ENCODE measurements at places on chromosomes 11 and 22. TPM values are rescaled to one million over a fixed set of nuclear protein-coding genes. Genes with fewer than 3 reads are reported as not detected.
A peak's percentile ranks its signal among the peaks of the same experiment; 100 is the strongest.

DNA sequence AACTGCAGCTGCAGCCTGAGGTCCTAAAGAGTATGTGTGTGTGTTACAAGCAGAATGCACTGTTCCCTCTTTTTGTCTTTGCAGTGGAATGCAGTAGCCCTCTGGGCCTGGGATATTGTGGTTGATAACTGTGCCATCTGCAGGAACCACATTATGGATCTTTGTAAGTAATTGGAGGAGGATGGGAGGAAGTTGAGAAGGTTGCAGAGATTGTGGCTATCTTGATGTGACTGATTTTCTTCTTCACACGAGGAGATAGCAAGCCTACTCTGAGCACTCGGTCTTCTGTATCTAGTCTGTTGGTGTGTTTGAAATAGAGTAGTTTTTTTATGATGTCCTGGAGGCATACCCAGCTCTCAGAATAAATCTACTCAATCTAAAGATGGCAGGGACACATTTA, 2.3 kb downstream of the RBX1 start:
- no peak for DNase-seq

- no peak for DNase-seq
Measured at GRCh38 chr11:80816454-80816847, 1375.6 kb upstream of the TENM4 start.

DNA sequence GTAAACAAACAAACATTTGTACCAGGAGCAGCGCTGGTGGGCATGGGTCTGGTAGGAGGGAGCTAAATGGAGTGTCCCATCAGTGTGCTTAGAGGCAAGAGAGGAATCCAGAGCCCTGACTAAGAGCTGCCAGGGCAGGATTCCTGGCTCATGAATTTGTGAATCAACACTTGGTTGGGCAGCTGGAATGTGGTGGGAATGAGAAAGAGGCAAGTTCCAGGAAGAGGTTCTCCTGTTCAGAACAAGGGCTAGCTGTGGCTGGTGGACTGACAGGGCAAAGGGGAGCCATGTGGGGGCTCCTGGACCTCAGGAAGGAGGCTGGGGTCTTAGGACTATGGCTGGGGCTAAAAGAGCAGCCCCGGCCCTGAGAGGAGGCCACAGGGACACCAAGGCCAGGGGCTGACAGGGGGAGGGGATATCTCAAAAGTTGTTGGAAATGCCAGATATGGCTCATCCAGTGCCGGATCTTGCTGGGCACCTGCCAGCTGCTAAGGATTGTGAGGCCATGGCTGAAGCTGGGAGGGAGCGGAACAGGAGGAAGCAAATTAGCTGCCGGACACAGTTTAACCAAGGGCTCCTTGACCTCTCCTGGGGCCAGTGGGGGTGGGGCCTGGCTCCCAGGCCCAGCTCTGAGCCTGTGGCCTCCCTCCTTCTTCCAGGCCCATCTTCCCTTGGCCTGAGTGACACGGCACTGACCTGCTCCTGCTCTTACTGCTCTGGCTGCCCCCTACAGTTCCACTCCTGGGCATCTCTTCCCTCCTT, 14.6 kb upstream of the P2RY6 start:
- DNase-seq: peak; percentile 62

GRCh38 chr11:119094816-119095065, 6.9 kb downstream of the DPAGT1 start:
- DNase-seq: peak; percentile 93

DNA sequence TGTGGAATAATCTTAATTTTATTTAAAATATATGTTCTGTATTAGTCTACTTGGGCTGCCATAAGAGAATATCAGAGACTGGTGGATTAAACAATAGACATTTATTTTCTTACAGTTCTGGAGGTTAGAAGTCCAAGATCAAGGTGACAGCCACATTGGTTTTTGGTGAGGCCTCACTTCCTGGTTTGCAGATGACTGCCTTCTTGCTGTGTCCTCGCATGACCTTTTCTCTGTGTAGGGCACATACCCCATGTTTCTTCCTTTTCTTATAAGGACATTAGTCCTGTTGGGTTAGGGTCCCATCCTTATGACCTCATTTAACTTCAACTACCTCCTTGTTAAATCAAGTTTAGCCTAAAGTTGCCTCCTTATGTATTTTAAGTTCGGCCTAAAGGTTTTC, 202.7 kb upstream of the MPPED2 start:
- DNase-seq: no peak

- DNase-seq: no peak
Measured at GRCh38 chr11:94574193-94574961, 7.2 kb downstream of the PIWIL4 start.

DNA sequence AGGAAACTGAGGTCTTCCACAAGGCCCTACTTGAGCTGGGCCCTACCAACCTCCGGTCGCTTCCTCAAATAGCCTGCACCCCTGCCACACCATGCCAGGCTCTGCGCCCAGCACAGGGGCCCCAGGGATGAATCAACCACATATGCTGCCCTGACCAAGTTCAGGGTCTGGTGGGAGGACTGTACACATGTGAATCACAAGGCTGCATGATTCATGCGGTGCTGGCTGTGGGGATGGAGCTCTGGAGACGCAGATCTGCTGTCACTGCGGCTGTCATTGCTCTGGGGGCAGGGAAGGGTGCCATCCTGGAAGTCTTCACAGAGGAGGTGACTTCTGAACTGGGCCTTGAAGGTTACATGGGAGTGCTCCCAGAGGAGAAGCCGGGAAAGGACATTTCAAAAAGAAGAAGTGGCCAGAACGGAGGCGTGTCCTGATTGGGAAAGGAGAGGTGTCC, 21.5 kb downstream of the CYTH4 start:
- peak; percentile 76 for DNase-seq

GRCh38 chr11:452203-452744, 2.2 kb downstream of the PTDSS2 start:
- peak; percentile 62 for DNase-seq

DNA sequence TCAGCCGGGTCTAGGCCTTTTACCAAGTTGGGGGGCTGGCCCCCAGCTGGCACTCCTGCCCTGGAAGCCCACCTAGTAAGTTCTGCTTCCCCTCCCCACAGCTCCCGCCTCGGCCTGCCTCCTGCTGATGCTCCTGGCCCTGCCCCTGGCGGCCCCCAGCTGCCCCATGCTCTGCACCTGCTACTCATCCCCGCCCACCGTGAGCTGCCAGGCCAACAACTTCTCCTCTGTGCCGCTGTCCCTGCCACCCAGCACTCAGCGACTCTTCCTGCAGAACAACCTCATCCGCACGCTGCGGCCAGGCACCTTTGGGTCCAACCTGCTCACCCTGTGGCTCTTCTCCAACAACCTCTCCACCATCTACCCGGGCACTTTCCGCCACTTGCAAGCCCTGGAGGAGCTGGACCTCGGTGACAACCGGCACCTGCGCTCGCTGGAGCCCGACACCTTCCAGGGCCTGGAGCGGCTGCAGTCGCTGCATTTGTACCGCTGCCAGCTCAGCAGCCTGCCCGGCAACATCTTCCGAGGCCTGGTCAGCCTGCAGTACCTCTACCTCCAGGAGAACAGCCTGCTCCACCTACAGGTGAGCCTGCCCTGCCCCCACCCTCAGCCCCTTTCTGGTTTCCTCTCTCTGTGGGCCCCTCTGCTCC, 7.3 kb downstream of the RTN4RL2 start:
- no peak for DNase-seq

DNA sequence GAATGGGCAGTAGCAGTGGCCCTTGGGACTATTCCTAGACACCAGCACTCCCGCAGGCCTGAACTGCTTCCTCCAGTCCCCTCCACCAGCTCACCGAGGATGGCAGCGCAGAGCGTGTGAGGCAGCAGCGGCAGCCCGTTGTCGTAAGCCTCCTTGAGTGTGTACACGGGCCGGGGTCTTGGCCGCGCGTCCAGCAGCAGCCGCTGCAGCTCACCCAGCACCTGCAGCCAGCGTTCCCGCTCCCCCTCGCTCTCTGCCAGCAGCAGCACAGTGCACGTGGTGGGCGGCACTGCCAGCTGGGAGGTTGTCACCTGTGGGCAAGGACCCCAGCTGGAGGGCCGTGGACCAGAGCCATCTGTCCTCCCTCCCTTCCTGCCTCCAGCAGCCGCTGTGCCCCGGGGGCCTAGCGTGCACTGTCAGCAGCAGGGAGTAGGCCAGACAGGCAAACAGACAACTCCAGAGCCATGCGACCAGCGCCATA, 13.0 kb downstream of the CDC42BPG start:
- peak; percentile 55 for DNase-seq

DNA sequence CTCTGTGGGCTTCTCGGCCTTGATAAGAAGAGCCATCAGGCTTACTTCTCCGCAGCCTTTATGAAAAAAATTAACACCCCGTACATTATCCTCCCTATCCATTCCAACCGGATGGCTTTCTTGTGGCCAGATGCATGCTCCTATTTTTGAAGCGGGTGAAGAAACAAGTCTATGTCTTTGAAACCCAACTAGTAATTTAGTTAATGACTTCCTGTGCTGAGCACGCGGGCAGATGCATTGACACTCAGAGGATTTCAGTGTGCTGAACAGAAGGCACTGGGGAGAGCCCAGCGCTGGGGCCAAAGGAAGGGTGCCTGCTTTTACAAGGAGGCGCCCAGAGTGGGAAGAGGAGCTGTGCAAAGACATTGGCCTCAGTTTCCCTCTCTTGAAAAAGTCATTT, 53.3 kb downstream of the ARHGAP8 start:
- no peak for DNase-seq

DNA sequence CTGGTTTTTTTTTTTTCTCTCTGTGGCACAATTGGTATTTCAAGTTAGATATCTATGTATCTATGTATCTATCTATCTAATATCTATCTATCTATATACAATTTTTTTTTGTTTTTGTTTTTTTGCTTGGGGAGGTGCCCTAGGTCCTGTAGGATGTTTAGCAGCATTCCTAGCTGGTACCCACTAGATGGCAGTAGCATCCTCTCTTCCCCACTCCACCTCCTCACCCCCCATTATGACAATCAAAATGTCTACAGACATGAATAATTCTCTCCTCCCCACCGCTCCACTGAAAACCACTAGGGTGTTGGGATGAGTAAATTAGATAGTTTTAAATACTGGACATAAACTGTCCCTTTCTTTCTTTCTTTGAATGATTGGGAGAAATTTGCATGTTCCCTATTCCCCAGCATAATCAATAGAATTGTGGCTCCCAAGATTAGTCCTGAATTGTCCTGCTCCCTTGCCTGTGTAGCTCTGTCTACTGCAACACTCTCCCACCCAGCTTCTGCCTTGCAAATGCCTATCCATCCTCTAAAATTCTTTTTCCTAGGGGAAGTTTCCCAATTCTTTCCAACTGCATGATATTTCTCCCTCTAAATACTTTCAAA, 1152.4 kb downstream of the LRRC4C start:
- DNase-seq: no peak

GRCh38 chr11:124541204-124541603, 2.2 kb downstream of the OR8B12 start:
- DNase-seq: no peak

DNA sequence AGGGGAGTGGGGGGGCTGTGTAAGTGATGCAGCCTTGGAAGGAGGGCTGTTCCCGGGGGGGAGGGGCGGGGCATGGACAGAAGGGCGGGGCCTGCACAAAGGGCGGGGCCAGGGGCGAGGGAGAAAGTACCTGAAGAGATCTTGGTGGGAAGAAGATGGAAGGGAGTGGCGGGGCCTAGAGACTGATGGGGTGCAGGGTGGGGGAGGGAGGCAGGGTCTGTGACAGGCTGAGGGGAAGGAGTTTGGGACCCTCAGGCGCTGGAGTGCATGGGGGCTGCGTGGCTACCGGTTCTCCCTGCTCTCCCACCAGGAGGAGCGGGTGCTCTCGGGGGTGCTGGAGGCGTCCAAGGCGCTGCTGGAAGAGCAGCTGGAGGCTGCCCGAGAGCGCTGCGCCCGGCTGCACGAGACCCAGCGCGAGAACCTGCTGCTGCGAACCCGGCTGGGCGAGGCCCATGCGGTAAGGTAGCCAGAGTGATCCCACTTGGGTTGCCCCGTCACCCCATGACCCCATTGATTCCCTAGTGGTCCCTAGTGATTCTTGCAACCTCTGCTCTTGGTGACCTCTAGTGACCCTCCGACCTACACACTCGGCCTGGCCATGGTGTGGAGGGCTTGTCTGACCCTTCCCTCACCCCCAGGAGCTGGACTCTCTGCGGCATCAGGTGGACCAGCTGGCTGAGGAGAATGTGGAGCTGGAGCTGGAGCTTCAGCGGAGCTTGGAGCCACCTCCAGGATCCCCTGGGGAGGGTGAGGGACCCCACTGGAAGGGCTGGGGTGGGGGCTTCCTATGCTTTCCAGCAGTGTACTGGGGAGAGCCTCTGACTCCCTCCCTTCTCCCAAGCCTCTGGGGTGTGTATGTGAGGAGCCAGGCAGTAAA, 3.1 kb downstream of the CCDC88B start:
- no peak for DNase-seq

GRCh38 chr22:49535126-49535525, 292.5 kb downstream of the BRD1 start:
- DNase-seq: no peak

- no peak for DNase-seq
Measured at GRCh38 chr11:85431319-85431718, 195.8 kb downstream of the DLG2 start.

GRCh38 chr11:100675115-100675650, 11.9 kb upstream of the ARHGAP42 start:
- DNase-seq: no peak

DNA sequence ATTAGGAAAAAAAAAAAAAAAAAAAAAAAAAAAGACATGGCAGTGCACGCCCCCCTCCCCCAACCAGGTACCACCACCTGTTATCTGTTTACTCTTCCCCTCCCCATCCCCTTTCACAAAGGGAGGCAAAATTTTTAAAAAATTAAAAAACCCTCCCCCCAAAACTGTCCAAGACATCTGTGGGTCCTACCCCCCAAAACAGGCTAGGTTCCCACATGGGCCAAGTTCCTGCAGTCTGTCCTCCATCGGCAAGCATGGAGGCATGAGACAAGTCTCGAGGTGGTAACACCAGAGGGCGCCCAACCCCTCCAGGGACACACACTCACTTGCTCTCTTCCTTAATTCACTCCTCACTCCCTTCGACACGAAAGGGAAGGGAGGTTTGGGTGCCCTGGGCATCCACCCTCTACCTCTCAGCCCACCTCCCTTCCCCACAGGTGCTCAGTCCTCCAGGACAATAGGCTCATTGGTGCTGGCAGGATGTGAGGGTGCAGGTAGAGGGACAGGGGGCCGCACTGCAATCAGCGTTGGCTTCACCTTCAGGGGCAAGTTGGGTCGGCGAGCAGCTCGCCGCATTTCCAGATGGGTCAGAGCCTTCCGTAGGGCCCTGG, 2.2 kb upstream of the TUT1 start:
- DNase-seq: peak; percentile 90

DNA sequence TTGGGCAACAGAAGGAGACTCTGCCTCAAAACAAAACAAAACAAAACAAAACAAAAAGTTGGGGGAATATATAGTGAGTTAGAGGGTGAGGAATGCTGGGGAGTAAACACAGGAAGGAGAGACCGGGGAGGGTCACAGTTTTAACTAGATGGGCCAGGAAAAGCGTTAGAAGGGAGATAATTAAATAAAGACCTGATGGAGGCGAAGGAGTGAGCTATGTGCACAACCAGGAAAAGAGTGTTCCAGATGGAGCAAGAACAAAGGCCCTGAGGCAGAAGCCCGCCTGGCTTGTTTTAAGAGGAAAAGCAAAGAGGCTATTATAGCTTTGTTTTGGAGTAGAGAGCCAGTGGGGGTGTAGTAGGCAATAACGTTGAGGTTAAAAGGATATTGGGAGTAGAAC, 4.8 kb upstream of the PLA2G6 start:
- no peak for DNase-seq

GRCh38 chr11:4466131-4466870, 16.1 kb upstream of the OR52K1 start:
- peak; percentile 27 for DNase-seq

Gene DAGLA
- 4.3 TPM for total RNA-seq

Gene KIF18A
- total RNA-seq: 0.08 TPM

Gene SMC1B
- total RNA-seq: not detected

Gene OR52A1
- total RNA-seq: not detected

Gene SLC25A1
- total RNA-seq: 28.7 TPM

Gene NRXN2
- total RNA-seq: 1.9 TPM

Gene MGAT3
- total RNA-seq: 5.9 TPM

Gene KCNC1
- not detected for total RNA-seq
